Stimulated activated CD8-positive, alpha-beta memory T cell treated with anti-CD3 and anti-CD28 coated beads, Interleukin-15, amount 100 ng/mL, for 24 hours (primary cell): ENCODE measurements at places on chromosomes 2 and 18.

- DNase-seq, result no peak
These were observed 66.3 kb downstream of the SLC66A2 start for GRCh38 chr18:79884963-79885728.

DNA sequence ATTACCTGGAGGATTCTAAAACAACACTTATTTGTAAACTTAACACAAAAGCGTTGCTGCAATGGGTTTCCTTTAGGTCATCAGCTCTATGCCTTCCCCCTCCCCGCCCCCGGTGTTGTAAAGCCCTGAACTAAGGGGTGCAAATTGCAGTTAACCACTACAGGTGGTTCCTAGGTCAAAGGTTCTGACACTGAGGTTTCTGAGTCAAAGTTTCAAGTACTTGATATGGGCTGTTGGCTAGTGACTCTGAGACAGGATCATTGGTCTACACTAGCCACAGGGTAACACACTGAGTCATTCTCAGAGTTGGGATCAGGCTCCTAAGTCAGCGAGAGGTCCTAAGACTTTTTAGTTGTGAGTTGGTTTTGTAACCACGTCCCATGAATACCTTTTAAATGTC, 15.4 kb downstream of the IL1B start:
- DNase-seq, result no peak

DNA sequence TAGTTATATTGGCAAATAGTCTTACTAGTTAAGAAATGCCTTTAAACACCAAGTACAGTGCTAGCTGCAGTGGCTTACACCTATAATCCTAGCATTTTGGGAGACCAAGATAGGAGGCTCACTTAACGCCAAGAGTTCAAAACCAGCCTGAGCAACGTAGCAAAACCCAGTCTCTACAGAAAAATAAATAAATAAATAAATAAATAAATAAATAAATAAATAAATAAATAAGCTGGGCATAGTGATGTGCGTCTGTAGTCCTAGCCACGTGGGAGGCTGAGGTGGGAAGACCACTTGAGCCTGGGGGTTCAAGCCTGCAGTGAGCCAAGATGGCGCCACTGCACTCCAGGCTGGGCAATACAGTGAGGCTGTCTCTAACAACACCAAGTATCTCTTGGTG, 158.6 kb upstream of the ALPP start:
- no peak for DNase-seq

- DNase-seq, result no peak
These were observed 74.9 kb downstream of the GPD2 start for GRCh38 chr2:156511122-156511521.

- DNase-seq, result no peak
These were observed 3.4 kb downstream of the CHRNG start for GRCh38 chr2:232542715-232543467.

DNA sequence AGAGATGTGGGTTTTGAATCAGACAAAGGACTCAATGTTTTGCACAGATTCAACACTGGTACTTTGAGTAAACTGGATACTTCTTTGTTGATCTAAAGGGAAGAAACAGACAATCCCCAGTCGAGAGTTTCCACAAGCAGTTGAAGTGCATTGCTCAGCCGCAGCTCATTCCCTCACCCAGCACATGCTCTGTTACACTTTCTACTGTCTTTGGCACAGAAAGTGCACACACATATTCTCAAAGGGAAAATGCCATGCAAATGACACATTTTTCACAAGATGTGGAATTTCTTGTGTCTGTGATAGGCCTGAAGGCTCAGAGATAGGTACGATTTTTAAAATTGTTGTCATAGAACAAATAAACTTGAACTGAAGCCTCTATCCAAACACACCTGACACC, 258.9 kb upstream of the TRIB2 start:
- DNase-seq, result no peak

GRCh38 chr2:23326330-23326729, 58.6 kb upstream of the KLHL29 start:
- no peak for DNase-seq

GRCh38 chr18:48896326-48896874, 54.4 kb downstream of the SMAD7 start:
- no peak for DNase-seq
